ENCODE measurements at places on chromosomes 7 and 10.

- no peak for DNase-seq
These were observed 70.2 kb downstream of the RBM33 start for GRCh38 chr7:155714702-155715101.

GRCh38 chr7:158301207-158301606, 286.4 kb downstream of the PTPRN2 start:
- DNase-seq = no peak

DNA sequence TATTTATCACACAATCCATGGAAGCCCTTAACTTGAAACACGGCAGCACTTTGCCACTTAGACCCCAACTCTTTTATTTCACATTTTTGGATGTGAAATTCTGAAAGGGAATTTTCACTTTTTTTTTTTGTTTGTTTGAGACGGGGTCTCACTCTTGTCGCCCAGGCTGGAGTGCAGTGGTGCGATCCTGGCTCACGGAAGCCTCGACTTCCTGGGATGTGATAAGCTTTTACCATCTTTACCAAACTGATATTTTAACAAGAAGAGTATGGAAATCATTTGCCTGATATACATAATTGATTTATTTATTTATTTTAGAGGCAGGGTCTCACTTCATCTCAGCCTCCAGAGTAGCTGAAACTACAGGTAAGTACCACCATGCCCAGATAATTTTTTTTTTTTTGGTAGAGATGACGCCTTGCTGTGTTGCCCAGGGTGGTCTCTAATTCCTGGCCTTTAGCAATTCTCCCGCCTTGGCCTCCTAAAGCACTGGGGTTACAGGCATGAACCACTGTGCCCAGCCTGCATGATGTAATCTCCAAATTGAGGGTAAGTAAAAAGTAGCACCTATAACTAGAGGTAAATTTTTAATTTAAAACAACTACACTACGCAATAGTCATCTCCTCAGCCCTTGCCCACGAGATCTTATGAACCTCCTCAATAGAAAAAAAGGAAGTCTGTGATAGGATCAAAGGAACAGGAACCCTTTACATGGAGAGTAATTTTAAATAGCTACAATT, 180.7 kb upstream of the KLF14 start:
- DNase-seq = no peak

- no peak for DNase-seq
These were observed 9.0 kb downstream of the MTURN start for GRCh38 chr7:30143748-30144251.

- no peak for DNase-seq
These were observed 96.4 kb downstream of the FGFR2 start for GRCh38 chr10:121501796-121502195.

DNA sequence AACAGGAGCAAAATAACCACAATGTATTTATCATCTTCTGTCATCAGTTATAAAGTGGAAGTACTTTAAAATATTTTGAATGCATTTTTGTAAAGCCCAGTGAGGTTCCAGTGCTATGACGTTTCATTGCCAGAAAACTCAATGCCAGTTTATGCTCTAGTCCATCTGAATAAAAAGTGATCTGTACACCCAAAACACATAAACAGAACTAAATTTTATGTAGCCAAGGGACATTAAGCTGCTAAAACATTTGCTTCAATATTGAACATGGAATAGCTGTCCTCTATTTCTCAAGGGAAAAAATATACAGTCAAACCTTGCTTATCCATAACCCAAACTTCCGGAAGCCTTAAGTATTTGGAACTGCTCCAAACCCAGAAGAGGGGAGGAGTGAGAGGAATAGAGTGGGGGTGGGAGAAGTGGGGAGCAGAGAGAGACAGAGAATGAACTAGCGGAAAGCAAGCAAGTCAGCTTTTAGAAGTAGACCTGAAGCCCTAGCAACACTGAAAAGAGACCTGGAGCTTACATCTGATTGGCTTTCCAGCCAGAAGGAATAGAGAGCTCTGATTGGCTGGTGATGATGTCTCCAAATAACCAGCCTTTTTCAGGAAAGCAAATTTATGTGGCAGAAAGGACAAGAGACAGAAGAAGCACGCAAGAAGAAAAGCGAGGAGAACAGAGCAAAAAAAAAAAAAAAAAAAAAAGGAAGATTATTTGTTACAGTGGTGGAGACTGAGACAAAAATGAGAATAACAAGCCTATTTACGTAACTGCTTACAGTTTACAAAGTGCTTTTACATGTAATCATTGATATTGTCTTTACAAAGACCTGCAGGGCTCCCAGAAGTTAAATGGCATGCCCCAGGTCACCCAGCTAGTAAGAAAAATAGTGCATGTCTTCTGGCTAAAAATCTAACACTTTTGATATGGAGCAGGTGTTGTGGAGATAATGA, 196.0 kb downstream of the RNLS start:
- DNase-seq = no peak

DNA sequence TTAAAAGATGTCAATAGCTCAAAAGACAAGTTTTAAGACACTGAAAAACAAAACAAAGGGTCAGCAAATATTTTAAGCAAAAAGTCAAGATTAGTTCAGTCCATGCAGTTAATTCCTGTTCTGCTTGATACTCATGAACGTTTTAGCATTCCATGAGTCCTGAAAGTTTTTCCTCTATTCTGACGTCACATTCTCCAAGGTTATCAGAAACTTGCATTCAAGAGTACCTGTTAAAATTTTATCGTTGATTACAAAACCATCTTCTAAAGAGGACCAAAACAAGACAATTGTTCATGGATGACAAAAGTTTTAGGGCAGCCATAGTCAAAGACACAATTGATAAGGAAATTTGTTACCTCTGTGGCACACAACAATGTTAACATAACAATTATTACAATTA, 52.5 kb upstream of the VOPP1 start:
- DNase-seq = no peak

DNA sequence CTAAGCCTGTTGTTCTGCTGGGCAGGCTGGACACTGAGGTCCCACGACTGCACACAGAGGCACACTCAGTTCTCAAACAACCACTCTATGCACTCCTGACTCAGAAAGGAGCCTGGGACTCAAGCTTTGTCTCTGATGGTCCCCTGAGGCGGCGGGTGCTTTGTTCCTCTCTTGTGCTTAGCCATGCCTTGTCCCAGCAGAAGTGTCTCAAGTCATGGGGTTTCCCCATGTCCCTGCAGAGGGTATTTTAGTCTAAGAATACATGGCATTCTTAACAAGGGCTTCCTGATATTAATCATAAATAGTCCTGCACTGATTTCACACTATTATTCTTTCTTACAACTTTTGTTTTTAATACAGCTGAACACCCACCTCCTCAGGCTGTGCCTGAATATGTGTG, 72.5 kb downstream of the CXCL12 start:
- DNase-seq = no peak

DNA sequence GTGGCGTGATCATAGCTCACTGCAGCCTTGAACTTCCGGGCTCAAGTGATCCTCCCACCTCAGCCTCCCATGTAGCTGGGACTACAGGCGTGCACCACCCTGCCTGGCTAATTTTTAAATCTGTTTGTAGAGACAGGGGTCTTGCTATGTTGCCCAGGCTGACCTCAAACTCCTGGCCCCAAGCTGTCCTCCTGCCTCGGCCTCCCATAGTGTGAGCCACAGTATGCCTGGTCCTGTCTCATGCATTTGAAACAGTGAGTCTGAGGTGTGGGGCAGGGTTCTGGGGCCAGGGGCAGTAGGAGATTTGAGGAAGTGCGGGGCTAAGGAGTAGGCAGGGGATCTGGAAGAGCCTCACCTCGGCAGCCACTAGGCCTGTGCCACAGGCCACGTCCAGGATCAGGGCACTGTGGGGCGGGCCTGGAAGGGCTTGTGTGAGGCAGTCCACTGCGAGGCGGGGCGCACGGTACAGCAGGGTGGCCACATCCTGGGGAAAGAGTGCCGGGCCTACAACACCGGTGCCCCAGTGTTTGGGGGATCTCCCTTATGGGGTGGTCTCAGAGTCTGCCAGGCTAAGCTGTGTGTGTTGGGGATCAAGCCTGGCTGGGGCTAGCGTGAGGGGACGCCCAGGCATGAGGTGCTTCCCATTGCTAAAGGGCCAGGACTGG, 1.5 kb downstream of the METTL27 start:
- no peak for DNase-seq

GRCh38 chr7:33649476-33650441, 255.6 kb upstream of the BMPER start:
- DNase-seq = no peak

DNA sequence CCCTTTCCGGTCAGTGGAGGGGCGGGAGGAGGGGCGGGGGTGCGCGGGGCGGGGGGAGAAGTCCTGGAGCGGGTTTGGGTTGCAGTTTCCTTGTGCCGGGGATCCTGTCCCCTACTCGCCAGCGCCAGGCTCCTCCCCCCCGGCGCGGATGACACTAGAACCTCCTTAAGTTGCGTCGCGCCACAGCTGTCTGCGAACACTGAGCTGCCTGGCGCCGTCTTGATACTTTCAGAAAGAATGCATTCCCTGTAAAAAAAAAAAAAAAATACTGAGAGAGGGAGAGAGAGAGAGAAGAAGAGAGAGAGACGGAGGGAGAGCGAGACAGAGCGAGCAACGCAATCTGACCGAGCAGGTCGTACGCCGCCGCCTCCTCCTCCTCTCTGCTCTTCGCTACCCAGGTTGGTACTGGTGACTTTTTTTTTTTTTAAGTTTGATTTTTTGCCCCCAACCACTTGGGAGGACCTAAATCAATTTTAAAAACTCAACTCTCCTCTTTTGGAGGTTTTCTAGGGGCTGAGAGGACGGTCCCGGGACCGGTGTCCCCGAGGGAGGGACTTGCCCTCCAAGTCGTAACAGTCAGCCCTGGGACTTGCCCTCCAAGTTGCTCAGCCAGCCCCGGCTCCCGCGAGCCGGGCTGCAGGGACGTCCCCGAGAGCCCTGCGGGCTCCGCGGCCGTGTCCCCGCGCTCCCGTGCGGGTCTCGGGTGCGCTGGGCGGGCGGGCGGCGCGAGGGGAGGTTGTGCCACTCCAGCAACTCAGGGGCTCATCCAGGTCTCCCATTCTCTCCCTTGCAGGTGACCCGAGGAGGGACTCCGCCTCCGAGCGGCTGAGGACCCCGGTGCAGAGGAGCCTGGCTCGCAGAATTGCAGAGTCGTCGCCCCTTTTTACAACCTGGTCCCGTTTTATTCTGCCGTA, at the start of gene GATA3:
GATA3 (plus strand) TSS at position 195 of the 914 bp plus-strand sequence. CDS start 968 bp downstream, outside the sequence.
- no peak for DNase-seq

GRCh38 chr7:818031-818699, 14.1 kb upstream of the SUN1 start:
- no peak for DNase-seq

GRCh38 chr7:77910124-77910523, 111.6 kb downstream of the PHTF2 start:
- no peak for DNase-seq

GRCh38 chr10:124906551-124907001, 35.3 kb upstream of the ZRANB1 start:
- no peak for DNase-seq

- DNase-seq = no peak
These were observed 155.3 kb upstream of the INHBA start for GRCh38 chr7:41858201-41858600.

DNA sequence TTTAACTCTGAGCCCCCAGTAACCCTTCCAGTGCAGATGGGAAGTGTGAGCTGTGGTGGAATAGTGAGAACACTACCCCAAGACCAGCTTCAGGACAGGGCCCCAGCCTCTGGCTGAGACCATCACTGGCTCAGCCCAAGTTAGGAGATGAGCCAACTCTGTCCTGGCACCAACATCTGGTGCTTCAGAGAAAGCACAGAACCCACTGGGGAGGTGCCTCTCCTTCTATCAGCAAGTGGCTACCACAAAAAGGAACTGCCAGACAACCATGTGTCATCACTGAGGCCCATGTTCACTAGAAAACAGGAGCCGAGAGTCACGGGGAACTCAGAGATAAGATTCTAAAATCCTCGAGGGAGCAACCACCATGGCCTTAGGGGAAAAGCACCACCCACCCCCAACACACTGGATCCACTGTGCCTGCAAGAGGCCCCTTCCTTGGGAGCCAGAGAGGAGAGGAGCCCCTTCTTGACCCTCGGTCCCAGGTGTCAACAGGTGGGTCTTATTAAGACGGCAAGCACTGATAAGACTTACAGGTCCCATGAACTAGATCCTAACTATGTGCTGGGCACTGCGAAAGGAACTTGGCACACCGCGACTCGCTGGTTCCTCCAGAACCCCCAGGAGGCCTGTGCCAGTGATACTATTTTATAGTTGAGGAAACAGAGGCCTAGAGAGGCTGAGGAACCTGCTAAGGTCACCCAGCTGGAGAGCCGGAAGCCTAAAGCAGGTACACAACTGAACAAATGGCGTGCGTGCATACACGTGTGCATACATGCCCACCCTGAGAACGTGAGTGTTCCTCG, 102.7 kb downstream of the FAM53B start:
- peak; percentile 11 for DNase-seq
